ENCODE measurements at places on chromosomes 1 and 21.

DNA sequence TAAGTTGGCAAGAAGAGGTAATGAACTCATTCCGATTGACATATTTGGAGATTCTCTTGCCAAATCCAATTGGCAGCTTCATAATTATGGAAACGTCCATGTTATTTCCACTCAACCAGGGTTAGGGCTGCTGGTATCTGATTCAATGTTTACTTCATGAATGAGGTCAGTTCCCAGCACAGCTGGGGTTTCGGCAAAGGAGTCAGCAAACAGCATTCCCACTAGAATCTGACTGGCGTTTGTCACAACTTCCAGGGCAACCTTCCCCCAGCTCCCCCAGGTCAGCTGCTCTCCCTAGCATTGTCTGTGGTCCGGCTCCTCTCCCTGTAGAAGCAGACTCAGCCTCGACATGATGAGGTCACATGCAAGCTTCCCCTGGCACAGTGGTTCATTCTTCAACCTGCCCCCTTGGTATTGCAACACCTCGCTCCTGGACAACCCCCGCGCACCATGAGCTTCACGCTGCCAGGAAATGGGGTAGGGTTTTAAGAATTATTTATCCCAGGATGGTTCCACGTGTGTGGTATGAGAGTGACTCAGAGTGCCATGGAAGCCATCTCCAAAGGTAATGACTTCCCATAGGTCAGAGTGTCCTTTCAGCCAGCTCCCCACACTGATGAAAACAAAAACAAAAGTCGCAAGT, 100.7 kb upstream of the SLC25A33 start:
- no peak for DNase-seq

DNA sequence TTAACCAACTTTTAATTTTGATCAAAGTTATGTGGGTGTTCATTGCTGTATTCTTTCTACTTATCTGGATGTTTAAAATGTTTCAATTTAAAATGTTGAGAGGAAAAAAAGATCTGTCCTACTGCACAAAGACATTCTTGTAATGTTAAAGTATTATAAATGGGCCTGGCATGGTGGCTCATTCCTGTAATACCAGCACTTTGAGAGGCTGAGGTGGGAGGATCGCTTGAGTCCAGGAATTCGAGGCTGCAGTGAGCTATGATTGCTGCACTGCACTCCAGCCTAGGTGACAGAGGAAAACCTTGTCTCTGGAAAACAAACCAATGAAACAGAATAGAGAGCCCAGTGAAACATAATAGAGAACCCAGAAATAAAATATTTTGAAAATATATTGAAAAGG, 65.5 kb upstream of the LRRC8B start:
- no peak for DNase-seq

- no peak for DNase-seq
Observed at GRCh38 chr1:3462356-3463012, 8.0 kb downstream of the ARHGEF16 start.

- DNase-seq: no peak
Observed at GRCh38 chr1:76615253-76616035, 251.8 kb upstream of the ST6GALNAC5 start.

- DNase-seq: peak; percentile 4
Observed at GRCh38 chr1:2921970-2922686, 99.1 kb upstream of the ACTRT2 start.

DNA sequence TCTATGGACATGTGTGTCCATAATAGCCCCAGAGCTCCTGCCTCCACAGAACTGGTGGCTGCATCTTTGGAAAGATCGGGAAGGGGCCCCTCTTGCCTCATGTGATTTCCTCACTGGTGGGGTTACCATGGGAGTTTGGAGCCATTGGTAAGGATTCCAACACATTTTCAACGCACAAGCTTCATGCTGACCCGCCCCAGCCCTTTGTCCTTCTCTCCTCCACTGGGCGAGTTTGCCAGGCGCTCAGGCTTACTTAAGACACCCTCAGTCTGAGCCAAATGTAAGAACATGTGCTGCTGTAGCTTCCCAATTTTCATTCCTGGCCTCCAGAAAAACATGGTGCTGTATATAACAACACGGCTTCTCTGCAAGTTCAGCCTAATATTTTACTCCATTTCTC, 72.4 kb downstream of the ATP5PO start:
- DNase-seq: no peak

DNA sequence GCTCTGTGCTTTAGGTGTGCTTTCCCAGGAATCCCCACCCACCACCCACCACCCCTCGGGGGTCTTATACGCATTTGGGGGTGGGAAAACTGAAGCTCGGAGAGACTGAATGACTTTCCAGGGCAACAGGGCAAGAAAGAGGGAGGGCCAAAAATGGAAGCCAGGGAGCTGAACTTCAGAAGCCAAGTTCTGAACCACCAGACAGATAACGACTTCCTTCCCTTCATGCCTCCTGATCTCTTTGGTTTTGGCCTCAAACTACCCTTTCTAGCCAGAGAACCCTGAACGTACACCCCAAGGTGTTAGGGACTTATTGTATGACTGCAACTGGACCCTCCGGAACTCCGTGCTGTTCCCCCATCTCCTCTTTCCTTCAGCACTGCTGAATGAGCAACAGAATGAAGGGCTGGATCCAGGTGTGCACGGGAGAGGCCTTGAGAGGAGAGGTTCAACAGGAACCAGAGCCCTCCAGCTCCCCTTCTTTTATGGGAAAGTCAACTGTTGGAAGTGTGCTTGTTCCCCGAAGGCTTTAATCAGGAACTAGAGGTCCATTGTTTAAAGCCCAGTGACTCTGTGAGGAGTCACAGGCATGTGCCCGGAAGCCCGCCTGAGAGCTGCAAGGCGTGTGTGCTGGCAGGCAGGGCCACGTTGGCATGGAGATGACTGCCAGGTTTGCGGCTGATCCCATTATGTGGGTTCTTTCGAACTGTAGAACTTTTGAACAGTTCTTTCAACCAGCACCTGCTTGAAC, 3.1 kb downstream of the BACE2 start:
- no peak for DNase-seq

GRCh38 chr1:11550664-11551283, 71.8 kb downstream of the DISP3 start:
- DNase-seq: no peak

DNA sequence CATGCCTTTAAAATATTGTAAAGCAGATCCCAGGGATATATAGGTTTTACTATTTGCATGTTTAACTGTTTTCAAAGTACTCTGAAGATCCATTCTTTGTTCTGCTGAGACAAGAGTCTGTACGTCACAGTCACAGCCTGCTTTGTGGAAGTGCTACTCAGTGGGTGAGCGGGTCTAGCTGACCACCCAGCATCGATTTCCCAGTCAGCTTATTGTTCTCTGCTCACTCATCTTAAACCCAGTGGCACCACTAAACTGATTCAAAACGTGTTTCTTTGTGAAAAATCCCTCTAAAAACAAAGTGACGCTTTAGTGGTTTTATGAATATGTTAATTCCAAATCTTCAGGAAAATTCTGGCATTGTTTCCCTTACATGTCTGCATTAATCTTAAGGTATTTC, 12.4 kb downstream of the PLPP3 start:
- no peak for DNase-seq

- peak; percentile 68 for DNase-seq
Observed at GRCh38 chr21:35051287-35051818, 2.3 kb upstream of the RUNX1 start.

- DNase-seq: no peak
Observed at GRCh38 chr1:226632169-226632879, 83.8 kb downstream of the STUM start.

DNA sequence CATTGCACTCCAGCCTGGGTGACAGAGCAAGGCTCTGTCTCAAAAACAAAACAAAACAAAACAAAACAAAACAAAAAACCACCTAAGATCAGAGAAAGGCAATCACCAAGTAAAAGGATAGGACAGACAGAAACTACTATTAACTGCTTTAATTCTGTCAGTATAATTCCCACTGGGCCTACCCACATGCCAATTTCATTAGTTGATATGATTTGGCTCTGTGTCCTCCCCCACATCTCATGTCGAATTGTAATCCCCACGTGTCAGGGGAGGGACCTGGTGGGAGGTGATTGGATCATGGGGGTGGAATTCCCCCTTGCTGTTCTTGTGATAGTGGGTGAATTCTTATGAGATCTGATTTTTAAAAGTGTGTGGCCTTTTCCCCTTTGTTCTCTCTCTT, 27.2 kb upstream of the CAPZB start:
- DNase-seq: no peak

- no peak for DNase-seq
Observed at GRCh38 chr1:208951908-208952307, 631.6 kb upstream of the CAMK1G start.

DNA sequence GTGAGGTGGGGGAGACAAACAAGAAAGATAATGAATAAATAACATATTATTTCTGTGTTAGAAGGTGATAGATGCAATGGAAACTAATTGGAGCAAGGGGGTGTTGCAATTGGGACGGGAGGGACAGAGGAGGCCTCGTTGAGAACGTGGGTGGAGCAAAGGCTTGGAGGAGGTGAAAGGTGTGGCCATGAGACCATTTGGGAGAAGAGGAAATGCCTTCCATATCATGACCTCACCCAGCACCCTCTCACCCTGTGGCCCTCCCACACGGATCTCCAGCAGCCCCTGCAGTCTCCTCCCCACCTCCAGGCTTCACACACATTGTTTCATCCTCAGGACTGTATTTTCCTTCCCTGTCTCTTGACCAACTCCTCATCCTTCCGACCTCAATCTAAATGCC, 85.3 kb upstream of the ARHGAP29 start:
- DNase-seq: no peak

DNA sequence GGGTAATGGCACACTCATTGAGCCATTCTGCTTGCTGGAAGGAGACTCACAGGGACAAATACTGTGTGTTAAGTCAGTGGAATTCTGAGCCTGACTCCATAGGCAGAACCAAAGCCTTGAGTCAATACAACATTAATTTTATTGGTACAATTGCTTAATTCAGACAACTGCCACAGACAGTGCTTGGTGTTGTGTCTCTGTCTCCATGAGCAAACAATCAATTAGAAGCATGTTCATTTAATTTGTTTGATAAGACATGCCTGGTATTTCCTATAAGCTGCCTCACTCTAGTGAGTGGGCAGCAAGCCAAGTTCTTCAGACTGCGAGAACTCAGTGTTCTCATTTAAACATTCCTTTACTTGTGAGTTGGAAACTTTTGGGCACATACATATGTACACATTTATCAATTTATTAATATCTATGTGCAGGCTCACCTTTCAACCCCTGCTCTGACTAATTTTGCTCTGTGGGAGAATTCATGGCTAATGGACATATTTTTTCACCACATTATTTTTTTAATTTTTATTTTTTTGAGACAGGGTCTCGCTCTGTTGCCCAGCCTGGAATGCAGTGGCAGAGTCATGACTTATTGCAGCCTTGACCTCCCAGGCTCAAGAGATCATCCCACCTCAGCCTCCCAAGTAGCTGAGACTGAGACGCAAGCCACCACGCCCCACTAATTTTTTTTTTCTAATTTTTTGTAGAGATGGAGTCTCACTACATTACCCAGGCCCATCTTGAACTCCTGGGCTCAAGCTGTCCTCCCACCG, 4.5 kb upstream of the SRSF10 start:
- no peak for DNase-seq

DNA sequence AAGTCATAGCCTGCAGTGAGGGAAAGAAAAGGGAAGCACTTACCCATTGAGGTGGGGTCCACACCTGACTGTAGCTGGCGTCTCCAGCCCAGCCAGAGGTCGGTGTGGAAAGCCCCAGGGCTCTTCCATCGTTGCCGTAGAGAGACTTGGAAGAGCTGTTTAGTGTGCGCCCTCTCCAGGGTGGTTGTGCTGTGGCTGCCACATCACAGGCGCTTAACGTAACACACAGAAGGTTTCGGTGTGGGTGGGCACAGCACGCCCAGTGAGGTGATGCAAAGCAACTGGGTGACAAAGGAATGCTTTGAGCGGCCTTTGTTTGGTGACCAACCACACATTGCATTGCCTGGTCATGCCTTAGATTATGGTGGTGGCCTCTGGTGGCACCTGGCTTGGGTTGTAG, 36.8 kb upstream of the KIF1B start:
- no peak for DNase-seq

GRCh38 chr21:25383545-25383944, 223.7 kb downstream of the MRPL39 start:
- no peak for DNase-seq

DNA sequence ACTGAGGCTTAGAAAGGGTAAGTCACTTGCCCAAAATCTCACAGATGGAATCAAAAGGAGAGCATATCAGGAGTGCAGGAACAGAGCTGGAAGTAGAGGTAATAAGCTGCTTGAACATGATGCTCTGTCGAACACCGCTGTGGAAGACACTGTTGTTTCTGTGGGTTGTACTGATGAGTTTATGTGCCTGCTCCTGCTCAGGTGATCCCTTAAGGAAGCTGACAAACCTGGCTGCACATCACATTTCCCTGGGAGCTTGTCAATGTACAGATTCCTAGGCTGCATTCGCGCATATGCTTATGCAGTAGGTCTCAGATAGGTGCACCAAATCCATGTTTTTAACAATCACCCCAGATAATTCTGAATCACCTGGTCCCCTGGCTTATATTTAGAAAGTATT, 79.7 kb downstream of the ZNF326 start:
- DNase-seq: no peak

- no peak for DNase-seq
Observed at GRCh38 chr1:17198476-17199258, 6.3 kb upstream of the PADI1 start.

DNA sequence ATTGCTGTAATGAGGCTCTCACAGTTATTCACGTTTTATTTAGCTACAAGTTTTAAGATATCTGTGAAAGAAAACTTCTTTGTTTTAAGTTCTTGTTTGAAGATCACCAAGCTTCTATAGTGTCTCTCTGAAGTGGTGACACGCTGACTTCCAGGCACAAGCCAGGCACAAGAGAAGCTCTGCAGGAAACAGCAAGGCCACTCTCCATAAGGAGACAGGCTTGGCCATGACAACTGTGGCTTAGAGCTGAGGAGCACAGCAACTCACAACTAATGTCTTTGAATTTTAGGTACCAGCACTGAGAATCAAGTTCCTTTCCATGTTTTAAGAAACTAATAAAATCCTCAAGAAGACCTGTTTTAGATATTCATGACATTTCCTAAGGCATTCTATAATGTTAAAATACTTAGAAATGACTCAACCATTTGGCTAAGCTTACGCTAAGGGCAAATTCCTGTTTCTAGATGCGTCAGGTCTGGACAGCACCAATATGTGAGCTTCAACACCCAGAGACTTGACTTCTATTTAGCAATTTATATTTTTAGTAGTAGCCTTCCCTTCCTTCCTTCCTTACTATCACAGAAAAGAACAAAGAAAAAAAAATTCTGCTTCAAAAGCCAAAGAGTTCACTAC, 40.2 kb downstream of the APP start:
- DNase-seq: no peak

- DNase-seq: no peak
Observed at GRCh38 chr1:56838759-56839158, 15.8 kb upstream of the C8A start.

DNA sequence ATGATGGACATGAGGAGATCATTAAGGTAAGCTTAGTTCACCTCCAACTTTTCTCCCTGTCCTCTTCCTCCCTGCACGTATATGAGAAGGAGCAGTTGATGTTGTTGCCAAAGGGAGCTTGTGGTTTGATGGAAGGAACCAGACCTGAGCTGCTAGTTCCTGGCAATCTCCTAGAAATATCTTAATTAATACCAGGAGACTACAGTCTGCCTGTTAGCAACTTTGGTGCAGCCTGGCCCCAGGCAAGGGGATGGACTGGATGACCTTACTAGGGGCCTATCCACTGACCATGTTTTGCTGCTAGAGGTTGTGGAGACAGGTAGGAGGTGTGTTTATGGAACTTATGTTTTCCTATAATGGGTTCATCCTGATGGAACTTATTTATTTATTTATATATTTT, 22.6 kb downstream of the TUFT1 start:
- no peak for DNase-seq
